ENCODE measurements at places on chromosomes 13 and 19.

DNA sequence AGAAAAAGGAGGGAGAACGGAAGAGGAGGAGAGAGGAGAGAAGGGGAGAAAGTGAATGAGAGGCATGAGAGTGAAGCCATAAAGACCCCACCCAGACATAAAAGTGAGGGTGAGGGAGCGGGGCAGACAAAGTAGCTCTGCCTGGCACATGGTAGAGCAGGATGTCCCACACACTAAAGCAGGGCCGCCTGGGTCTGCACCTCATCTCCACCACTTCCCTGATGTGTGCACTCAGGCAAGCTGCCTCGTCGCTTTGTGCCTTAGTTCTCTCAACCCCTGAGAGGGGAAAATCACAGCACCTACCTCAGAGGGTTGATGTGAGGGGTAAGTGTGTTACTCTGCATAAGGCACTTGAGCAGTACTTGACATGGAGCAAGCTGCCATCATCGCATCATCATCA, 488.1 kb downstream of the COG6 start:
- no peak for DNase-seq

DNA sequence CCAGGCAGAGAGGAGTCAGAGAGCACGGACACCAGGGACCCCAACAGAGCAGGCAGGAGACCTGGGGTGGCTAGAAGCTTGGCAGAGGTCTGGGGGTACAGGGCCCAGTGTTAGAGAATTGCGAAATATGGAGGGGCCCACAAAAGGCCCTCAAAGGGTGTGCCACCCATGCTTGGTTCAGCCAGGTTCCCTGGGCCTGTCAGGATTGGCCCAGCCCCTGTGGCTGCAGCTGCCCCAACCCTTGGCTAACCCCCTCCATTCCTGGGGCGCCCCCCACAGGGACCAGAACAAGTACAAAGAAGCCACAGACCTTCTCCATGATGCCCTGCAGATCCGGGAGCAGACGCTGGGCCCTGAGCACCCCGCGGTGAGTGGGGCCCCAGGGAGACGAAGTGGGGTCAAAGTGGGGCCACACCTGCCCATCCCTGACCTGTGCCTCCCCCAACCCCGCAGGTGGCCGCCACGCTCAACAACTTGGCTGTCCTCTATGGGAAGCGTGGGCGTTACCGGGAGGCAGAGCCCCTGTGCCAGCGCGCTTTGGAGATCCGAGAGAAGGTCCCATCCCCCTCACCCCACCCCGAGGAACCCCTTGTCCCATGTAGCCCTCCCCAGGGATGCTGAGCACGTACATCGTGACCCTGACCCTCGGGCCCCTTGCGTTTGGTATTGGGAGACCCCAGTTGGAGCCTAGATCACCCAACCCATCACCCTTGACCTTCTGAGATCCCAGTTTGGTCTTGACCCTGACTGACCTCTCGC, 8.0 kb downstream of the KLC3 start:
- DNase-seq = no peak

DNA sequence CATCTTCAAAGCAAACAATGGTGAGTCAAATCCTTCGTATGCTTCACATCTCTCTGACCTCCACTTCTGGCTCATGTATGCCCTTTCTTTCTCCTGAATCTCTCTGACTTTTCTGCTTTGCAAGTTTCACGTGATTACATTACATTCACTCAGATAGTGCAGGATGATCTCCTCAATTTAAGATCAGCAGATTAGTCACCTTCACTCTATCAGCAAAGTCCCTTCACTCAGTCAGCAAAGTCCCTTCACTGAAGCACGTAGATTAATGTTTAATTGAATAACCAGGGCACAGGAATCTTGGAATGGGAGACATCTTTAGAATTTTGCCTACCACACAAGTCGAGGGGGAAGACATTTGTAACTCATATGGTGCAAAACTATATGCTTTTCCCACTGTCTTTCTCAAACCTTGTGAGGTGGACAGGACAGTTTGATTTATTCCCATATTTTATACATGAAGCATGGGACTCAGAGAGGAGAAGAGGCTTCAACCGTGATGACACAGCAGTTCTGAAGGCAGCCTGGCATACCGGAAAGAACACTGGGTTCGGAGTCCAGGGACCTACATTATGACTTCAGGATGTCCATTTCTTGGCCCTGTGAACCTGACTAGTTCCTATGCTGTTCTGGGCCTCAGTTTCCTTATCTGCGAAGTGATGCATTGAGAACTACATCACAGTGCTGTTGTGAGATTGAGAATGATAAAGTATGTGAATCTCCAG, 23.3 kb downstream of the SIGLECL1 start:
- DNase-seq = no peak

GRCh38 chr13:43122791-43123190, 99.4 kb downstream of the DNAJC15 start:
- DNase-seq = no peak

GRCh38 chr13:108669381-108669780, 40.0 kb downstream of the MYO16 start:
- no peak for DNase-seq

GRCh38 chr13:32314271-32315237, 609 bp downstream of the ZAR1L start:
- DNase-seq = no peak

DNA sequence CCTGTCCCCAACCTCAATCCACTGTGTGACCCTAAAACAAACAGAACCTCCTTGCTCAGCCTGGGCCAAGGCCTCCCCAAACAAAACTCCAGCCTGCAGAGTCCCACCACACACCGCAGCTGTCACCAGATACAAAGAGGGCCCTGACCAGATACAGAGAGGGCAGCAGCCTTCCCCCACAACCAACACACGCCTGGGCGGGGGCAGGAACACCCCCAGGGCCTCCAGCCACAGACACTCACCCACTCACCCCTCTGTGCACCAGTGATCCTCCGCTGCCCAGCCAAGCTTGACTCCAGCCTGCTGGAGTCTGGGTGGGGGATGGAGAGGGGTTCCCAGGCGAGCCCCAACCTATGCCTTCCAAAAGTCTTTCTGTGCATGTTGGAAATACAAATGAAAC, 5.9 kb upstream of the CIRBP start:
- DNase-seq = no peak

Data from GM18507 (cell line).